8988T (cell line): ENCODE measurements at places on chromosomes 1 and 21.

DNA sequence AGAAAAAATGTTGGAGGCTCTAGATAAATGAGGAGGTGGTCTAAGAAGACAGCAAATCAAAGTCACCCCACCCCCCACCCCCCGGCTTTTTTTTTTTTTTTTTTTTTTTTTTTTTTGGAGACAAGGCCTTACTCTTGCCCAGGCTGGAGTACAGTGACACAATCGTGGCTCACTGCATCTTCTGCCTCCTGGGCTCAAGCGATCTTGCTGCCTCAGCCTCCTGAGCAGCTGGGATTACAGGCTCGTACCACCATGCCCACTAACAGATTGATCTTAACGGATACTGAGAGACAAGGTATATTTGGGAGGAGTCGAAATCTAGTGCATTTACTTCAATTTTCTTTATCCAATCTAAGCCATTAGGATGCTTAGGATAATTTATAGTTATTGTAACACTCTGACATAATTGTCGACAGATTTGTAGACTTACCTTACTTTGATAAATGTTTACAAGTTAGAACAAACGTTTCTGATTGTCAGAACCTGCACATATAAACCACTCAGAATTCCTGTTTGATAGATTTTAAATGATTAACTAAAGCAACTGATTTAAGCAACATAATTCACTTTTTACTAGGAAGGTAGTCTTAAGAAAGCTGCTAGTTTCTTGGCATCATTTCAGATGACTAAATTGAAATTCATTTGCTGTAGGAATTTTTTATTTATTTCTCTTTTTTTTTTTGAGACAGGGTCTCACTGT, 33.7 kb upstream of the NBL1 start:
- no peak for DNase-seq

GRCh38 chr1:36366091-36366661, 19.5 kb downstream of the STK40 start:
- DNase-seq: no peak

- DNase-seq: no peak
These were observed 13.4 kb downstream of the ABCG1 start for GRCh38 chr21:42232176-42232825.

- DNase-seq: no peak
These were observed 16.5 kb upstream of the PRDM16 start for GRCh38 chr1:3052501-3052900.

GRCh38 chr1:2497891-2498290, 21.8 kb downstream of the PLCH2 start:
- no peak for DNase-seq

GRCh38 chr1:222787729-222788128, 27.1 kb upstream of the DISP1 start:
- DNase-seq: no peak

DNA sequence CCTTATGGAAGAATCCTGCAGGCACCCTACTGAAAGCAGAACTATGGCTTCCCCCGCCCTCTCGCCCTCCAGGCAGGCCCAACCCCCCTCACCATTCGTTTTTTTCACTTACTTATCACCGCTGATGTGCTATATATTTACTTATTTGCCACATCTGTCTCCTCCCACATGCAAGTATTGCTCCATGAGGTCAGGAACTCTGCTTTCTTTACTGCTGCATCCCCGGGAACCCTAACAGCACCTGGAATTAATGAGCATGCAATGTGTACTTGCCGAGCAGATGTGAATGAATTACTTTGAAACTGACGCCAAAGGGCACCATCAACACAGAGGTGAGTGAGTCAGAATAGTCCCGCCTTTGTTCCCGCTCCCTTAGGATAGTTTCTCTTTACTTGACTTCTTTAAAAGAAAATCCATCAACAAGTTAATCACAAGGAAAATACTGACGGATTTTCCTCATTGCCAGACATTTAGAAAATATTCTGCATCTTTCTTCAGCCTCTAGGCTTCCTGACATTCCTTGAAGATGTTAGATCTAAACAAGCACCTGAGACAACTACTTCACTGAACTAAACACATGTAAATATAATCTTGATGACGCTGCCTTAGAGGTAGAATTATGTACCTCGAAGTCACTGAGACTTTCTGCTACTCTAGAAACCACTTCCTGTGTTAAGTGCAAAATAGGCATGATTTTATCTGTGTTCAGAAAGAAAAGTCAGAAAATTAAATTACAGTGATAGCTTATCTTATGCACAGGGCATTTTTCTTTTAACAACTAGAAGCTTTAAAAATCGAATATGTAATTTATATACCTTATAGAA, 17.5 kb upstream of the RAB4A start:
- no peak for DNase-seq

- DNase-seq: no peak
These were observed 48.6 kb upstream of the ITPKB start for GRCh38 chr1:226787638-226788037.
